T-helper 1 cell (primary cell): ENCODE measurements at places on chromosomes 12 and 14.

- DNase-seq, result no peak
These were observed 16.1 kb downstream of the PLEK2 start for GRCh38 chr14:67395876-67396189.

DNA sequence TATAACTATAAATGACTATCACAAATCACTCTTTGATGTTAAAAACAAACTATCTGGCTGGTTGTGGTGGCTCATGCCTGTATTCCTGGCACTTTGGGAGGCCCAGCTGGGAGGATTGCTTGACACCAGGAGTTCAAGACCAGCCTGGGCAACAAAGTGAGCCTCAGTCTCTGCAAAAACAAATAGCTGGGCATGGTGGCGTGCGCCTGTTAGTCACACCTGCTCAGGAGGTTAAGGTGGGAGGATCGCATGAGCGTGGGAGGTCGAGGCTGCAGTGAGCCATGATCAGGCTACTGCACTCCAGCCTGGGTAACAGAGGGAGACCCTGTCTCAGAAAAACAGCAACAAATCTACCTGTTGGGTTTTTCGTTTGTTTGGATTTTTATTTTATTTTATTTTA, 5.4 kb downstream of the TXNRD1 start:
- no peak for DNase-seq

GRCh38 chr14:66069830-66070541, 416.2 kb upstream of the CCDC196 start:
- no peak for DNase-seq

GRCh38 chr14:75566321-75566720, 12.1 kb upstream of the FLVCR2 start:
- no peak for DNase-seq

DNA sequence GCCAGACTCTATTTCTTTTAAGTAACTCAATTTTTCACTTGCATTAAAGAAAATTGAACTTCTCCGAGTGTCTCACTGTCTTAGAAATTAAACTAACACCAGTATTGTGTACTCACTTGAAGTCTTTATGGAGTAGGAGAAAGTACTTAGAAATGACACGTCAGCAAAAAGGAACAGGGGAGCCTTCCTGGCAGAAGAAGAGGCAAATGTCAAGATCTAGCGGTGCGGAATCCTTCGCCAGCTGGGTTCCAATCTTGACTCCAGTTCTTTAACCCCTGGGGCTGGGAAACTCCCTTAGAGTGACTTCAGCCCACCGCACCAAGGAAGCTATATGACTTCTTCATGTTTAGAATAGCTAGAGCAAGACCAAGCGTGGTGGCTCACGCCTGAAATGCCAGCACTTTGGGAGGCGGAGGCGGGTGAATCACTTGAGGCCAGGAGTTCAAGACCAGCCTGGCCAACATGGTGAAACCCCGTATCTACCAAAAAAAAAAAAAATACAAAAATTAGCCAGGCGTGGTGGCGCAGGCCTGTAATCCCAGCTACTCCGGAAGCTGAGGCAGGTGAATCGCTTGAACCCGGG, 34.4 kb downstream of the WBP11 start:
- no peak for DNase-seq
